ENCODE measurements at places on chromosomes 16 and 17.

GRCh38 chr17:79944821-79945391 is 90.8 kb downstream of the TBC1D16 start:
- no peak for DNase-seq

GRCh38 chr16:17343728-17344127 is 127.0 kb downstream of the XYLT1 start:
- no peak for DNase-seq

DNA sequence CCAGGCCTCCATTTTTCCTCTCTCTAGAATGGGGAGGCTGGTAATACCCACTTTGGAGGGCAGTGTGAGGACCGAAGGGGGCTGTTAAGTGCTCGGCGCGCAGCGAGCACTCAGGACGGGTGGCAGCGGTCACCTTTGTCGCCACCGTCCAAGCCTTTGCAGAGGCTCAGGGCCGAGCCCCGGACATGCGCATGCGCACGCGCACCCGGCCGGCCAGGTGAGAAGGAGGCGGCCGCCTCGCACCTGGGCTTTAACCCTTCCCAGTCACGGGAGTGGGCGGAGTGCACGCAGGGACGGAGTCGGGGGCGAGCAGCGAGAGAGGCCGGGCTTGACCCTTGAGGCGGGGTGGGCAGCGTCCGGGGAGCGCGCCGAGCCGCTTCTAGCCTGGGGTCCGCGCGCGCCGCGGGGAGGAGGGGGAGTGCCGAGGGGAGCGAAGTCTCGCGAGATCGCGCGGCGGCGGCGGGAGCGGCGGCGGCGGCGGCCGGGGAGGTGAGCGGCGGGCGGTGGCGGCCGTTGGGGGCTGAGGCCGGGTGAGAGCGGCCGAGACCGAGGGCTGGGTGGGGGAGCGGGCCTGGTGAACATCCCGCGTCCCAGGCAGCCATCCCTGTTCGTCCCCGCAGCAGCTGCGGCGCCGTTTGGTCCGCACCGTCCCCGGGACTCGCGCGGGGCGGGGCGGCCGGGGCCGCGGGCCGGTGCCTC is at the start of gene MRTFB:
TSS of gene MRTFB (plus strand) at position 443 of the 699 bp plus-strand sequence. CDS start 69,288 bp downstream, outside the sequence.
- peak; percentile 44 for DNase-seq

GRCh38 chr17:38569701-38570512 is 35.8 kb downstream of the SRCIN1 start:
- no peak for DNase-seq

- DNase-seq: no peak
Observed at GRCh38 chr16:12833926-12834325, 30.2 kb upstream of the CPPED1 start.

- no peak for DNase-seq
Observed at GRCh38 chr16:2252806-2253148, 1.4 kb upstream of the ECI1 start.

GRCh38 chr16:49502136-49502881 is 128.7 kb downstream of the C16orf78 start:
- DNase-seq: no peak

DNA sequence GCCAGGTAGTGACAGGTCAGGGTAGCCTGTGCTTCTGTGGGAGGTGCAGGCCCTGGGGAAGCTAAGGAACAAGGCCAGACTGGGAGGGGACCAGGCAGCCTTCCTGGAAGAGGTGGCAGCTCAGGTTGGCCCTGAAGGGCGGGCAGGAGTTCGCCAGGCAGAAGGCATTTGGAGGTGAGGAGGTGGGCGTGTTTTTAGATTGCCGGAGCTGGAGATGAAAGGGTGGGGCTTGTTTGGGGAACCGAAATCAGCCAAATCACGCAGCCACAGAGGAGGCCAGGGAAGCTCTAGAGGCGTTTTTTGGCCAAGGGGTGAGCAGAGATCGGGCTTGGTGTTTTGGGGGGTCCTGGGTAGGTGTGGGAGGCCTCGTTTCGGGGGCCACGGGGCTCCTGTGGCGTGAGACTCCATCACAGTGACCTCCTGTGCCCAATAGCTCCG is 7.6 kb downstream of the ADCY7 start:
- no peak for DNase-seq

GRCh38 chr17:29252101-29252791 is 5.6 kb downstream of the CRYBA1 start:
- DNase-seq: no peak

All from stimulated activated CD8-positive, alpha-beta memory T cell treated with anti-CD3 and anti-CD28 coated beads, Interleukin-7, amount 100 ng/mL, for 24 hours (primary cell).